Transverse colon (tissue), 4 donors: ENCODE measurements at places on chromosomes 2 and 18. TPM values are rescaled to one million over a fixed set of nuclear protein-coding genes. Genes with fewer than 3 reads are reported as not detected.

GRCh38 chr2:237198164-237198855 is 112.6 kb downstream of the COPS8 start:
- no peak for DNase-seq

DNA sequence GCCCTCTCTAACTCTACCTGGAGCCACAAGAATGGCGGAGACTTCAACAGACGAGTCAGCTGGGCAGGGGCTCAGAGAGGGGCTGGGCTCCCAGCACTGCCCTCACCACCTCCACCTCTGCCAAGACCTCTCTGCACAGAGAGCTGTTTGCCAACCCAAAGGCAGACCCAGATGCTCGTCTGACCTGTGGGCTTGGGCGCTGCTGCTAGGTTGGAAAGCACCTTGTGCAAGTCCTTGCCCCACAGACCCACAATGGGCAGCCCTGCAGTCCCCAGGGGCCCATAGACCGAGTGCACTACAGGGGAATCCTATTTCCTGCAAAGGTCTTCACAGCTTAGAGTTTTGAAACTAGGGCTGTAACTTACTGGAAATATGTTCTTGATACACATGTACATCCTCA is 13.3 kb downstream of the ACKR3 start:
- DNase-seq, result no peak

IL36G gene
- total RNA-seq, result not detected

BOK gene
- 21.0 TPM for total RNA-seq

SCN7A gene
- total RNA-seq, result 20.7 TPM
